Effector CD4-positive, alpha-beta T cell (primary cell): ENCODE measurements at places on chromosomes 6 and 20.

- DNase-seq = no peak
Observed at GRCh38 chr6:11065436-11066202, 21.5 kb upstream of the ELOVL2 start.

- DNase-seq = no peak
Observed at GRCh38 chr6:162055365-162055764, 672.2 kb downstream of the PRKN start.

DNA sequence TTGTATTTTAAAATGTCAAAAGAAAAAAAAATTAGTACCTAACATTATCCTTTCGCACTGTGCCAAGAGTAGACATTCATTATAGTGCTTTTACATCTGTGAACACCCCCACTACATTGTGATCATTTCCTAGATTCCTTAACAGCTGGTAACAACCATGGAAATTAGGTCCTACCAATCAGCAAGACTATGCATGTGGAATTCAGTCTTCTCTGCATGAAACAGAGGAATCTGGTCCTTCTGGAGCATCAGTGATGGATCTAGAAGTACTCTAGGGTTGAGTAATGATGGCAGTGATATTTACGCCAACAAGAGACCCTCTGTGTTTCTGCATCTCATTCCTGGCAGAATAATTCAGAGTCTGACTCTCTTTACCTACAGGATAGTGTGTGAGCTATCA lies 9.4 kb downstream of the OR12D1 start:
- DNase-seq = no peak

GRCh38 chr20:23540624-23541023 lies 27.7 kb downstream of the CST9L start:
- no peak for DNase-seq

DNA sequence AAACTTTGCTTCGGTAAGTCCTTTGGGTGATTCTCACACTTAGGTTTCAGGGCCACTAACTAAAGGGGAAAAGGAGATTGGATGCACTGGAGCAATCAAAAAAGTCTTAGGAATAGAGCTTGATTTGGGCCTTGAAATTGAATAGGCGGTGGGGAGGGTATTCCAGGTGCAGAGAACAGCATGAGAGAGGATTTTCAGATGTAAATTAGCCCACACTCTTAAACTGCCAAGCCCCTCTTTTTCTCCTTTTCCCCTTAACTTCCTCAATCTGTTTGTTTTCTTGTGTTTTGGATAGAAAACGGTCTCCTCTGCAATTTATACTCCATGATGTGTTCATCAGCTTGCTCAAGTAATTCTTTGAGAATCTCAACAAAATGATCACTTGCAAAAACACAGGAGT lies 62.1 kb upstream of the RIPOR2 start:
- DNase-seq = no peak

DNA sequence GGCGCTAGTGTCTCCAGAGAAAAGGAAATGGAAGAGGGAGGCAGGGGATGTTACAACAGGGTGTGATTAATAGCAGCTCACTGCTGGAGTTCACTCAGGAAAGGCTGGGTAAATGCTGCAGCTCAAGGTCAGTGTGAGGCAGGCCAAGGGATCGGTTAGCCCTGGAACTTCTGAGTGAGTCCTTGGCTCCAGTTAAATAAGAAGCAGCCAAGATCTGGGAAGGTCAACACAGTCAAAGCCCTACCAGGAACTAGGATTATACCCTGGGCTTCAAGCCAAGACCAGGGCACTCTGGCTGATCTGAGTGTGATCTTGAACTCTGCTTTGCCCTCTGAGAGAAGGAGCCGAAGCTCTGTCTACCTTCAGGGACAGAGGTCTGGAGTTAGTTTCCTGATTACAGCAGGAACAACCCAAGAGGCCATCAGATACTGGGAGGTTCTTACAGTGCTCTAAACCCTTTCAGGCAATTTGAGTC lies 44.3 kb downstream of the TPD52L1 start:
- no peak for DNase-seq

GRCh38 chr20:64010711-64011237 lies 25.2 kb upstream of the C20orf204 start:
- DNase-seq = no peak
